Type B pancreatic cell (in vitro differentiated cells): ENCODE measurements at places on chromosomes 2 and 18. TPM values are rescaled to one million over a fixed set of nuclear protein-coding genes. Genes with fewer than 3 reads are reported as not detected.

OSR1 gene
- total RNA-seq = 9.5 and 55.7 TPM in 2 replicates

TDRD15 gene
- total RNA-seq = 0.17 TPM in 1 of 2 replicates, not detected in the other

CTLA4 gene
- total RNA-seq = not detected in 2 replicates

PPIG gene
- total RNA-seq = 53.2 and 61.4 TPM in 2 replicates

PLB1 gene
- 1.9 and 3.4 TPM in 2 replicates for total RNA-seq

SKOR2 gene
- total RNA-seq = 0.81 and 0.87 TPM in 2 replicates

HOXD3 gene
- total RNA-seq = 25.4 TPM in 1 of 2 replicates, not detected in the other

EMILIN1 gene
- 2.7 and 60.7 TPM in 2 replicates for total RNA-seq

DCAF17 gene
- 12.9 and 26.4 TPM in 2 replicates for total RNA-seq

IFIH1 gene
- 10.4 and 17.5 TPM in 2 replicates for total RNA-seq

CPLX4 gene
- not detected in 2 replicates for total RNA-seq

UGT1A3 gene
- 0.19 TPM in 1 of 2 replicates, not detected in the other for total RNA-seq

- DNase-seq = no peak
- peak overlapping the region; percentile 81 for H3K27ac ChIP-seq
- H3K27me3 ChIP-seq = no peaks in the 10 kb centered on the region
- no peak overlapping the region for H3K4me3 ChIP-seq
These were observed 73.9 kb downstream of the NEDD4L start for GRCh38 chr18:58117786-58118403.

- no peak overlapping the region for H3K27ac ChIP-seq
- H3K4me3 ChIP-seq = no peak overlapping the region
- peaks cover 35% of the 10 kb centered on the region for H3K4me1 ChIP-seq
These were observed 160.7 kb downstream of the ANTXR1 start for GRCh38 chr2:69173706-69174105.

GRCh38 chr2:179562330-179562885 is 297.8 kb upstream of the SESTD1 start:
- H3K4me1 ChIP-seq = peaks cover 20% of the 10 kb centered on the region
- H3K4me3 ChIP-seq = no peak overlapping the region
- H3K36me3 ChIP-seq = no peaks in the 10 kb centered on the region
- no peak overlapping the region for H3K27ac ChIP-seq
- no peak for DNase-seq
- H3K27me3 ChIP-seq = peaks cover 3% of the 10 kb centered on the region

DNA sequence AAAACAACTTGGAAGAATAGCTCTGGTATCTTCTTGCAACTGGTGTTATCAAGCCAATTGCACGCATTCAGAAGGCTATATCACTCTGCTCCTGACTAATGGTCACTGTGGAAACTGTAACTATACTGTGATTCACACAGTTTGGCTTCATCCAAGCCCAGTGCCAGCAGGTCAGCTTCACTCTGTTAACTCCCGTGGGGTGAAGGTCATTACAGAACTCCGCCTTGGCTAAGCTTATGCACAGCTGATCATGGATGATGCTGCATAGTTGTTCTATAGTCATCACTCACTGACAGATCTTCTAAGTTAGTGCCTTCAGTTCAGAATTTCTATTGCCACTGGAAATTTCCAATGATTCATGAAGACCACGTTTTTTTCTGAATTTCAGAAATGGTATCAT is 497.2 kb upstream of the NETO1 start:
- H3K4me3 ChIP-seq = no peak overlapping the region
- H3K27ac ChIP-seq = no peak overlapping the region
- H3K27me3 ChIP-seq = no peaks in the 10 kb centered on the region
- no peaks in the 10 kb centered on the region for H3K36me3 ChIP-seq

DNA sequence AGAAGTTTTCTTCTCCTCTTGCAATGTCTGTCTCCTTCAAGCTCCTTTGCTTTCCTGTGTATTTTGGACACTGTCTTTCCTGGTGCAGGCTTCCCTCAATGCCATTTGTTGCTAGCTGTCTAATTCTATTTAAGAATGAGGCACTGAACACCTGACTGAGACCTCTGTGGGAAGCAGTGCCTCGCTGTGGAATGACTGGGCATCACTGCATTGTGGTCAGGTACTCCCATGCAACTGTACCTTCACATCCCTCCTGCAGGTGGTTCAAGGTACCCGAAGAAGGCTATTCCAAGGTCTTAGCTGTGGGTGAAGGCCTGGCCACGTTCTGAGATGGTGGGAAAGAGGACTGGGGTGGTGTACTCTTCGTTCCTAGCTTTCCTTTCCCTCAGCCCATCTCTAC is 152.8 kb upstream of the CTAGE1 start:
- H3K27ac ChIP-seq = no peak overlapping the region
- peaks cover 25% of the 10 kb centered on the region for H3K27me3 ChIP-seq
- DNase-seq = no peak
- no peaks in the 10 kb centered on the region for H3K4me1 ChIP-seq
- H3K36me3 ChIP-seq = no peaks in the 10 kb centered on the region

GRCh38 chr2:122210898-122211856 is 455.7 kb downstream of the TSN start:
- H3K4me3 ChIP-seq = no peak overlapping the region
- H3K27ac ChIP-seq = no peak overlapping the region
- DNase-seq = no peak
- peaks cover 14% of the 10 kb centered on the region for H3K27me3 ChIP-seq
- H3K36me3 ChIP-seq = no peaks in the 10 kb centered on the region

- no peaks in the 10 kb centered on the region for H3K36me3 ChIP-seq
- peaks cover 29% of the 10 kb centered on the region for H3K27me3 ChIP-seq
- DNase-seq = no peak
- H3K4me1 ChIP-seq = peaks cover 27% of the 10 kb centered on the region
These were observed 53.7 kb downstream of the TRIB2 start for GRCh38 chr2:12770300-12770968.

GRCh38 chr2:204842661-204843485 is 297.6 kb downstream of the PARD3B start:
- no peaks in the 10 kb centered on the region for H3K36me3 ChIP-seq
- H3K27me3 ChIP-seq = no peaks in the 10 kb centered on the region
- peaks cover 11% of the 10 kb centered on the region for H3K4me1 ChIP-seq
- no peak overlapping the region for H3K4me3 ChIP-seq

- no peak for DNase-seq
- peak overlapping the region; percentile 74 for H3K27ac ChIP-seq
- H3K4me3 ChIP-seq = no peak overlapping the region
- peaks cover 3% of the 10 kb centered on the region for H3K4me1 ChIP-seq
These were observed 14.1 kb downstream of the CEP68 start for GRCh38 chr2:65070172-65070830.

GRCh38 chr18:77013811-77014521 is 118.6 kb downstream of the MBP start:
- DNase-seq = no peak
- peaks cover 6% of the 10 kb centered on the region for H3K36me3 ChIP-seq
- no peak overlapping the region for H3K4me3 ChIP-seq
- no peak overlapping the region for H3K27ac ChIP-seq

DNA sequence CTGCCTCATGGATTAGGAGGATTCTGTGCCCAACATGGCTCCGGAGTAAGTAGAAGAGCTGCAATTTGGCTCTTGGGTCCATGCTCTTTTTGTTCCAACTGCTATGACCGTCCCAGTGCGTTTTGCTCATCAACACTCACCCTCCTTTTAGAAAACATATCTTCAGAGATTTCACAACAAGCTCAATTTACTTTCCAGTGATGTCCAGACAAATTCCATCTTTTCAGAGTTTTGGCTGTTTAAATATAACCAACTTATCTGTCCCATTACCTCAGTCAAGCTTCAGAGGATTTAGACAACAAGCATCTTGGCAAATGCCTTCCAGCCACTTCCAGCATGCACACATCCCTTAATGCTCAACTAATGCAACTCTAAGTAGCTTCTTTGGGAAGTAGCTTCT is 6.9 kb upstream of the SLC14A2 start:
- H3K27ac ChIP-seq = no peak overlapping the region
- no peak for DNase-seq
- H3K4me3 ChIP-seq = no peak overlapping the region
- H3K36me3 ChIP-seq = no peaks in the 10 kb centered on the region

DNA sequence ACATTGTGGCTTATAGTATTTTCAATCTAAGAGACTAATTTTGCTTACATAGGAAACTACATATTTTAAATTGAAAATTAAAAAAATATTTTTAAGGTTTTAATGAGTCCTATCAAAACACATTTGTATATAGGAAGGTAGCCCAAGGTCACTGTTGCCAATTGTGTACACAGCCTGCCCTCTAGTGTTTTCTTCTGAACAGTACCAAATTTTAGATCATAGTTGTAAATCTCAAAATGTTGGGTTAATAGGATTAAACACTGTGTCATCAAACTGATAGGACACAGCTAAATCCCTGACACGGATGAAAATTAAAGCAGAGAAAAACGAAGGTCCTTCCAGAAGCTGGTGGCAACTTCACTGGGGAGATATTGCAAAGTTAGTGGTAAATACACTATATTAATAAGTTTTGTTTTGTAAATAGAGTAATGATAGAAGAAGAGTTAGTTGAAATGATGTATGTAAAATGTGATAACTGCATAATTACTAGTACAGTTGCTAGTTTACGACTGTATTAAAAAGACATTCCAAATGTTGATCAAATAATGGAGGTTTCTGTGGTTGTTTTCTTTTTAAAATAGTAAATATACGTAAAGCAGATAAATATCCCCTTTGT is 19.7 kb downstream of the CLUL1 start:
- H3K27ac ChIP-seq = no peak overlapping the region
- no peak overlapping the region for H3K4me3 ChIP-seq
- H3K4me1 ChIP-seq = peaks cover 15% of the 10 kb centered on the region
- no peaks in the 10 kb centered on the region for H3K36me3 ChIP-seq
- H3K27me3 ChIP-seq = no peaks in the 10 kb centered on the region

- peaks cover 7% of the 10 kb centered on the region for H3K4me1 ChIP-seq
- no peaks in the 10 kb centered on the region for H3K36me3 ChIP-seq
- H3K27ac ChIP-seq = no peak overlapping the region
- no peak overlapping the region for H3K4me3 ChIP-seq
These were observed 290.9 kb upstream of the SIX2 start for GRCh38 chr2:45300026-45300750.

- no peak for DNase-seq
- no peak overlapping the region for H3K27ac ChIP-seq
- H3K4me3 ChIP-seq = no peak overlapping the region
- H3K4me1 ChIP-seq = no peaks in the 10 kb centered on the region
These were observed 30.9 kb downstream of the HAUS1 start for GRCh38 chr18:46134920-46135675.

- peaks cover 12% of the 10 kb centered on the region for H3K27me3 ChIP-seq
- H3K27ac ChIP-seq = peak overlapping the region; percentile 94
- peak overlapping the region; percentile 100 for H3K4me3 ChIP-seq
- no peak for DNase-seq
These were observed 820 bp downstream of the MTCL1 start for GRCh38 chr18:8705961-8706790.

GRCh38 chr2:71865391-71865965 is 282.2 kb downstream of the CYP26B1 start:
- H3K4me3 ChIP-seq = no peak overlapping the region
- no peaks in the 10 kb centered on the region for H3K36me3 ChIP-seq
- DNase-seq = no peak
- H3K27me3 ChIP-seq = peaks cover 25% of the 10 kb centered on the region
- H3K4me1 ChIP-seq = no peaks in the 10 kb centered on the region

- H3K27me3 ChIP-seq = no peaks in the 10 kb centered on the region
- H3K4me3 ChIP-seq = no peak overlapping the region
These were observed 8.2 kb downstream of the SERPINB7 start for GRCh38 chr18:63783394-63783793.

- peaks cover 33% of the 10 kb centered on the region for H3K27me3 ChIP-seq
- peaks cover 32% of the 10 kb centered on the region for H3K4me1 ChIP-seq
- peaks cover 4% of the 10 kb centered on the region for H3K36me3 ChIP-seq
- peak overlapping the region; percentile 92 for H3K4me3 ChIP-seq
- H3K27ac ChIP-seq = peak overlapping the region; percentile 78
These were observed 1.3 kb upstream of the ACKR3 start for GRCh38 chr2:236568068-236568921.

DNA sequence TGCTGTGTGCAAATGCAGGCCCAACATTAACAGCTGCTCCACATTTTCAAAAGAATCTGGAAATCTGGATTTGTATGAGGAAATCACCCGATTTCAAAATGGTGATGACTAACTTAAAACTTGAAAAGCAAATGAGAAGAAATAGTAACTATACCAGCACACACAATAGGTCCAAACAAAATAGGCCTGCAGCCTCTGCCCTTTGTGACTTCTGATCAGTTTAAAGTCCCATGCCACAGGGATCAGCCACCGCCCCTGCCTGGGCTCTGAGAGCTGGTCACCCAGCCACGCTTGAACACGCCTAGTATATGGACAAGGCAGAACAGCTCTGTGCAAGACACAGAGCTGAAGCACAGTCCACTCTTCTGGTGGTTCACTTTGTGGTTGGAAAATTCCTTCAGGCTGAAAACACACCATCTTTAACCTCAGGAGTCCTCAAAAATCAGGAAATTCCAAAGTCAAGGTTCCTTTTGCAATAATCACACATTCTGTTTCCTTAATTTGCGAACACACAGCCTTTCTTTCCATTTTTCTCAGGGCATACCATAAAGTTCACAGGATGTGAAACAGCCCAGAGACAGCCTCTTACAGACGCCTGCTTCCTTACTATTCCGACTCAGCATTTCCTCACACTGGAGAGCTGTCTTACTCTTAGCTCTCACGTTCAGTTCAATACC is 150.1 kb upstream of the RIOK3 start:
- no peak for DNase-seq
- peaks cover 4% of the 10 kb centered on the region for H3K36me3 ChIP-seq
- peaks cover 3% of the 10 kb centered on the region for H3K4me1 ChIP-seq
- no peak overlapping the region for H3K27ac ChIP-seq

- peaks cover 26% of the 10 kb centered on the region for H3K4me1 ChIP-seq
- peaks cover 8% of the 10 kb centered on the region for H3K36me3 ChIP-seq
- H3K27me3 ChIP-seq = no peaks in the 10 kb centered on the region
- H3K4me3 ChIP-seq = no peak overlapping the region
These were observed 49.7 kb downstream of the PXDN start for GRCh38 chr2:1694371-1695271.

GRCh38 chr18:12606592-12607315 is 51.2 kb downstream of the SPIRE1 start:
- no peak overlapping the region for H3K4me3 ChIP-seq
- no peaks in the 10 kb centered on the region for H3K27me3 ChIP-seq
- peak overlapping the region; percentile 88 for H3K27ac ChIP-seq
- DNase-seq = no peak

DNA sequence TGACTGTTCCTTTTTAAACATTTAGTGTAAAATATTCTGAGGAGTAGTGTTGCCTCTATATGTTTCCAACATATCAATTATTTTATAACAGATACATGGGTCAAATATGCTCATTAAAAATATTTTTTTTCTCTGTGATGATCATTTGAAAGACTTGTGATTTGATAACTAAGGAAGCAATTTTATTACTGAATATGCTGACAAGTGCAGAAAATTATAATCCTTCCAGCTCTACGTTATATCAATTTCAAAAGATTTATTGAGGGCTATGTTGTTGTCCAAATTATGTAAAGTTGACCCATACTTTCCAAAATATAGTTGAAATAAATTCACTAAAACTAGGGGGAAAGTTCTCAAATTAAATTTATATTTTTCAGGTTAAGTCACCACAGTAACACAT is 290.6 kb downstream of the NYAP2 start:
- no peak overlapping the region for H3K4me3 ChIP-seq
- no peaks in the 10 kb centered on the region for H3K36me3 ChIP-seq
- DNase-seq = no peak
- no peaks in the 10 kb centered on the region for H3K4me1 ChIP-seq
- no peak overlapping the region for H3K27ac ChIP-seq
